ENCODE measurements at places on chromosomes 2 and 18.

DNA sequence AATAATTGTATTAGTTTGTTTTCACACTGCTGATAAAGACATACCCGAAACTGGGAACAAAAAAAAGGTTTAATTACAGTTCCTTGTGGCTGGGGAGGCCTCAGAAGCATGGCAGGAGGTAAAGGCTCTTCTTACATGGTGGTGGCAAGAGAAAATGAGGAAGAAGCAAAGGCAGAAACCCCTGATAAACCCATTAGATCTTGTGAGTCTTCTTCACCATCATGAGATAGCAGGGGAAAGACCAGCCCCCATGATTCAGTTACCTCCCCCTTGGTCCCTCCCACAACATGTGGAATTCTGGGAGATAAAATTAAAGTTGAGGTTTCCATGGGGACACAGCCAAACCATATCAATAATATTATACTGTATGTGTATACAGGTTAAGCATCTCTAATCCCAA, 73.3 kb upstream of the CABLES1 start:
- H3K4me1 ChIP-seq, result peaks cover under 1% of the 10 kb centered on the region
- H3K27me3 ChIP-seq, result peaks cover 7% of the 10 kb centered on the region
- no peak overlapping the region for H3K27ac ChIP-seq
- H3K36me3 ChIP-seq, result peaks cover 2% of the 10 kb centered on the region
- H3K4me3 ChIP-seq, result no peak overlapping the region
- no peak for DNase-seq

DNA sequence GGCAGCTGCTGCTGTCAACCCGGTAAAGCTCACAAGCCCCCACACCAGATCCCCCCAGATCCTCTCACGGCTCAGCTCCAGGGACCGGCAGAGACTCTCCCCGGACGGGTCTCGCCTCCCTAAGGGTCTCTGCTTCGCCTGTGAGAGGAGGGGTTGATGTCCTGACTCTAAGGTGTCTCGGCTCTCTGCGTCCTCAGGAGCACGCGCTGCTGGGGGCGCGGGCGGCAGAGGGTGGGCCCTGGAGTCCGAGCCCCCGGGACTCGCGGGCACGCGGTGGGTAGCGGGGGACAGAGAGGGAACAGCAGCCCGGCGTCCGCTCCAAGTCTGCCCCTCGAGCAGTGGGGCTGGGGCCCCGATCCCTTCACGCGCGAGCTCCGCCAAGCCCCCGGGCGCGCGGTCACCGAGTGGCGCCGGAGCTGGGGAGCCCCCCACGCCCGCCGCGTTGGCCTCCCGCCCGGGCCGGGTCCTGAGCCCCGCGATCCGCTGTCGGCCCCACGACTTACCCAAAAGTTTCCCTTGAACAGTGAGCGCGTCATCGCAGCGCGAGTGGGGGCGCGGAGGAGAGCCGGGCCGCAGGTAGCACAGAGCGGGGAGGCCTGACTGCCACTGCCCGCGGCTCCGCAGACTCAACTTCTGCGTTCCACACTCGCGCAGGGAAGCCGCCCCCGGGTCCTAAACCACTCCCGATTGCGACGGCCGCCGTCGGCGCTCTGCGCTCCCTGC, at the start of gene PSTPIP2:
Gene PSTPIP2 (minus strand): TSS at position 608 of the 723 bp plus-strand sequence. CDS start 72 bp downstream, at position 536.
- peaks cover 24% of the 10 kb centered on the region for H3K4me1 ChIP-seq
- H3K27me3 ChIP-seq, result no peaks in the 10 kb centered on the region
- H3K36me3 ChIP-seq, result no peaks in the 10 kb centered on the region
- peak within 1 kb of the TSS; percentile 84 for H3K4me3 ChIP-seq

GRCh38 chr2:184598316-184599053, at the start of gene ZNF804A:
TSS of gene ZNF804A (plus strand) at chr2:184598529. CDS start at chr2:184598960, 431 bp downstream.
- no peaks in the 10 kb centered on the region for H3K36me3 ChIP-seq
- H3K27me3 ChIP-seq, result peaks cover 32% of the 10 kb centered on the region
- no peak within 1 kb of the TSS for H3K27ac ChIP-seq
- peaks cover 6% of the 10 kb centered on the region for H3K4me1 ChIP-seq
- no peak for DNase-seq
- peak within 1 kb of the TSS; percentile 66 for H3K4me3 ChIP-seq

GRCh38 chr2:126921066-126921465, 22.4 kb downstream of the TEX51 start:
- no peaks in the 10 kb centered on the region for H3K36me3 ChIP-seq
- no peak overlapping the region for H3K4me3 ChIP-seq
- H3K4me1 ChIP-seq, result no peaks in the 10 kb centered on the region
- H3K27ac ChIP-seq, result no peak overlapping the region
- no peak for DNase-seq

DNA sequence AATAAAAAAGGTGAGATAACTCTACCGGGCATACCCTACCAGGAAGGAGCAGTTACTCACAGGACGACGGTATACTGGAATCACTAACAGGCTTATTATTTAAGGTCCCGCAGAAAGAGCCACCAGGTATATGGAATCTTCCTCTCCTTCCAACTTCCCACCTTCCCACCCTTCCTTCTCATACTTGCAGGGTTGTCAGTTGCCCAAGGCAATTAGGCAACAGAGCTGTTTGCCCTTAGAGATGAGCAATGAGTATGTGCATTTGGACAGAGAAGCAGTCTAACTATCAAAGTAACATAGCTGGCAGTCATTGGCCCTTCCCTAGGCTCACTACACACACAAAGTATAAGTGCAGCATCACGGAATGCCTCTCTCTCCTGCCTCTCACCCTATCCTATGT, 32.1 kb upstream of the EVA1A start:
- peaks cover 22% of the 10 kb centered on the region for H3K27me3 ChIP-seq
- no peaks in the 10 kb centered on the region for H3K36me3 ChIP-seq
- no peaks in the 10 kb centered on the region for H3K4me1 ChIP-seq
- H3K27ac ChIP-seq, result no peak overlapping the region
- no peak overlapping the region for H3K4me3 ChIP-seq

- H3K27me3 ChIP-seq, result peaks cover 24% of the 10 kb centered on the region
- H3K4me3 ChIP-seq, result no peak overlapping the region
- H3K36me3 ChIP-seq, result no peaks in the 10 kb centered on the region
- peaks cover 3% of the 10 kb centered on the region for H3K4me1 ChIP-seq
- no peak overlapping the region for H3K27ac ChIP-seq
These were observed 86.9 kb downstream of the VSNL1 start for GRCh38 chr2:17627434-17627833.

DNA sequence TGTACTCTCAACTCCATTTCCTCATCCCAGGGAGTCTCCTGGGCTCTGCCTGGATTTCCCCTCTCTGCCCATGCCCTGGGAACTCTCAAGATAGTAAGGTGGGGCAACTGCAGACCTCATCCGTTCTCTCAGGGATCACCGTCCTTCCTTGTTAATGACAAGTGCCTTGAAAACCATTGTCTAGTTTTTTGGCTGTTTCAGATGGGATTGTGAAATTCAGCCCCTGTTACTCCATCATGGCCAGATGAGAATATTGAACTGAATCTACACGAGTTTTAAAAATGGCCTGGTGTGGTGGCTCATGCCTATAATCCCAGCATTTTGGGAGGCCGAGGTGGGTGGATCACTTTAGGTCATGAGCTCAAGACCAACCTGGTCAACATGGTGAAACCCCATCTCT, 665 bp upstream of the HRH4 start:
- no peak for DNase-seq
- no peaks in the 10 kb centered on the region for H3K27me3 ChIP-seq
- H3K4me1 ChIP-seq, result peaks cover 19% of the 10 kb centered on the region
- peaks cover 7% of the 10 kb centered on the region for H3K36me3 ChIP-seq

- no peak for DNase-seq
- H3K27ac ChIP-seq, result no peak overlapping the region
- H3K4me3 ChIP-seq, result no peak overlapping the region
- no peaks in the 10 kb centered on the region for H3K4me1 ChIP-seq
- peaks cover 20% of the 10 kb centered on the region for H3K27me3 ChIP-seq
- no peaks in the 10 kb centered on the region for H3K36me3 ChIP-seq
These were observed 32.0 kb upstream of the MYCN start for GRCh38 chr2:15908371-15908770.

GRCh38 chr2:129755786-129756185, 223.7 kb upstream of the RAB6C start:
- peaks cover 15% of the 10 kb centered on the region for H3K27me3 ChIP-seq
- no peak for DNase-seq
- H3K4me1 ChIP-seq, result no peaks in the 10 kb centered on the region
- H3K27ac ChIP-seq, result no peak overlapping the region

DNA sequence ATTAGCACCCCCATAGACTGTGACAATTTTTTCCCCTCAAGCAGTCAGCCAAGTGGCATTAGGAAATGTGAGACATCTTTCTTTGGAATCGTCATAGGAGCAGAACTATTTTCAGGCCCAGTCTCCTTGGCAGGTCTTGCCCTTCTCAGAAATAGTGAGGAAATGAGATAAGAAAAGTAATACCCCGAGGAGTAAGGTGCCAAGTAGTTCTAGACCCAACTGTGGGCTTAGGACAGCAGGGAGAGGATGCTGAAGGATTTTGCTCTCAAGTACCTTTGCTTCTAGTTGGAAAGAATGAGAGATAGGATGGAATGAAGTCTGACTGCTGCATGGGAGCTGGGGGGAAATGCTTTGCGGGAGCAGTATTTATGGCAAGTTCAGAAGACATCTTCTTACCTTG, 31.8 kb downstream of the PRKCE start:
- H3K36me3 ChIP-seq, result peaks cover 2% of the 10 kb centered on the region
- DNase-seq, result no peak
- no peaks in the 10 kb centered on the region for H3K27me3 ChIP-seq
- no peak overlapping the region for H3K4me3 ChIP-seq
- H3K4me1 ChIP-seq, result peaks cover 19% of the 10 kb centered on the region

- H3K27me3 ChIP-seq, result no peaks in the 10 kb centered on the region
- no peak overlapping the region for H3K4me3 ChIP-seq
- H3K27ac ChIP-seq, result no peak overlapping the region
- no peaks in the 10 kb centered on the region for H3K36me3 ChIP-seq
- DNase-seq, result no peak
These were observed 80.0 kb downstream of the EXOC6B start for GRCh38 chr2:72745679-72746368.

DNA sequence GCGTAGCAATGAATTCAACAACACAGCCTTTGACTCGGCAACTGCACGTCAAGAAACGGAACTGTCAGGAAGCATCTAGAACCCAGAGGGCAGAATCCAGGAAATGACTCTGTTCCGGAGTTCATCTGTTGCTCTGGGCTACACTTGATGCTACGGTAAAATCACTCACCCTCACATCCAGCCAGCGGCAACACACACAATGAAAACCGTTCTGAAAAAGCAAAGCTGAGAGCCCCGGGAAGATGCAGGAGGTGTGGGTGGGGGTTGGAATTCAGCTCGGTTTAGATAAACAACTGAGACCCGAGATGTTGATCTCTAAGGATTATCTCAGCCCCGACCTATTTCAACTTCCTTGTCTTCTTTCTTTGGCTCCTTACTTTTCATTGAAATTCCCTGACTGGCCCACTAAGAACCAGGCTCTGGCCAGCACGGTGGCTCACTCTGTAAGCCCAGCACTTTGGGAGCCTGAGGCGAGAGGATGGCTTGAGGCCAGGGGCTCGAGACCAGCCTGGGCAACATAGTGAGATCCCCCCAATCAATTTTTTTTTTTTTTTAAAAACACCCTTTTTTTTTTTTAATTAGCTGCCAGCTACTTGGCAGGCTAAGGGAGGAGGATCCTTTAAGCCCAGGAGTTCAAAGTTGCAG, 13.3 kb upstream of the RAB17 start:
- H3K36me3 ChIP-seq, result no peaks in the 10 kb centered on the region
- H3K27ac ChIP-seq, result peak overlapping the region; percentile 97
- peak overlapping the region; percentile 84 for H3K4me3 ChIP-seq

DNA sequence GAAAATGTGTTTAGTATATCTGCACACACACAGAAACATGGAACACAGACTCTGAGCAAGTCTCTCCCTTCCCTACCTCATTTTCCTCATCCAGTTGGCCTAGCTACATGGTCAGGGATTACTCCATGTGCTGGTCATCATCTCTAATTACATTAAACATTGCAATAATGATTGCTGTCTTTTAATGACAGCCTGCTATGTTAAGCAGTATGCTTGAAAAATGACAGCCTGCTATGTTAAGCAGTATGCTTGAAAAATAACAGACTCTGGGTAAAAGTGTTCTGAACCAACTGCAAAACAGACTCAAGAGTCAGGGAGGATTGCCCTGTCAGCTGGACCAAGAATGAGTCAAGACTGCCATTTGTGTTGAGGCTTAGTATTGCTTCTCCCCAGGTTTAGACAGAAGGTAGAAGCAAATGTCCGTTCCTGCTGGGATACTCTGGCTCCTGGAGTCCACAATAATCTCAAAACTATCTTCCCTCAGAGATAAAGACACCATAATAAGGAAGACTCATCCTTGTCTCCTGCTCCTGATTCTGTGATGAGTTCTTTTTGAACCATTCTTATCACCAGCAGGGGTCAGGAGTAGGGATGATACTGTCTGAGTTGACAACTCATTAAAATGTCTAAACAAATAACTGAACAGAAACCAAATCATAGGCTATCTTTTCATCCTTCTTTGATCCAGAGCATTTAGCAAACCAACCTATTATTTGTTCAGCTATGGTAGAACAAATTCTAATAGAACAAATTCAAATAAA, 57.7 kb downstream of the CCDC93 start:
- H3K4me1 ChIP-seq, result peaks cover 7% of the 10 kb centered on the region
- peaks cover 13% of the 10 kb centered on the region for H3K36me3 ChIP-seq
- no peak for DNase-seq
- H3K27me3 ChIP-seq, result no peaks in the 10 kb centered on the region
- H3K4me3 ChIP-seq, result no peak overlapping the region
- no peak overlapping the region for H3K27ac ChIP-seq

- DNase-seq, result no peak
- H3K4me3 ChIP-seq, result no peak overlapping the region
- H3K27ac ChIP-seq, result peak overlapping the region; percentile 86
These were observed 54.2 kb downstream of the INPP4A start for GRCh38 chr2:98498703-98499440.

GRCh38 chr2:44098050-44098449, 70.6 kb upstream of the PPM1B start:
- no peak overlapping the region for H3K27ac ChIP-seq
- no peak overlapping the region for H3K4me3 ChIP-seq
- peaks cover 9% of the 10 kb centered on the region for H3K4me1 ChIP-seq

GRCh38 chr2:186588421-186588820, 1.4 kb upstream of the ITGAV start:
- peaks cover 7% of the 10 kb centered on the region for H3K36me3 ChIP-seq
- DNase-seq, result no peak
- no peak overlapping the region for H3K4me3 ChIP-seq
- H3K27ac ChIP-seq, result no peak overlapping the region
- H3K4me1 ChIP-seq, result peaks cover 24% of the 10 kb centered on the region
- peaks cover 15% of the 10 kb centered on the region for H3K27me3 ChIP-seq

- no peak overlapping the region for H3K27ac ChIP-seq
- no peak for DNase-seq
- peaks cover 39% of the 10 kb centered on the region for H3K27me3 ChIP-seq
- H3K4me3 ChIP-seq, result no peak overlapping the region
- H3K36me3 ChIP-seq, result peaks cover 3% of the 10 kb centered on the region
These were observed 36.3 kb upstream of the EPHA4 start for GRCh38 chr2:221608442-221608841.

- H3K27ac ChIP-seq, result no peak overlapping the region
- peak overlapping the region; percentile 19 for H3K4me3 ChIP-seq
- H3K27me3 ChIP-seq, result no peaks in the 10 kb centered on the region
These were observed 92.8 kb downstream of the RTN4 start for GRCh38 chr2:54957321-54957999.

DNA sequence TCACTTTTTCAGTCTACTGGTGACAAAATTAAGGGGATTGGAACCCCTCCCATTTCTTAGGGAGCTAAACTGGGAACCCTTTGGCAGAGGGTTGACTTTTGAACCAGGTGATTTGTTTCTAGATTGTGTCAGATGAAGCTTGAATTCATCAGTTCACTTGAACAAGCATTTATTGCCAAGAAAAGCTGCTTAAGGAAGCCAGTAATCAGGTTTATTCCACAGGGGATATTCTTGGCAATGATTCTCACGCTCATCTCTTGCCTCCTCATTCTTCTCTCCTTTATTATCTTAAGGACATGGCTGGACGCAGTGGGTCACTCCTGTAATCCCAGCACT, 101.0 kb downstream of the ALPK2 start:
- no peak overlapping the region for H3K4me3 ChIP-seq
- no peak for DNase-seq
- no peak overlapping the region for H3K27ac ChIP-seq
- H3K4me1 ChIP-seq, result peaks cover 7% of the 10 kb centered on the region
